ENCODE measurements at places on chromosomes 7 and 10. TPM values are rescaled to one million over a fixed set of nuclear protein-coding genes. Genes with fewer than 3 reads are reported as not detected.

The TFPI2 gene
- total RNA-seq: 19.8 TPM

The NUTM2E gene
- not detected for total RNA-seq

DNA sequence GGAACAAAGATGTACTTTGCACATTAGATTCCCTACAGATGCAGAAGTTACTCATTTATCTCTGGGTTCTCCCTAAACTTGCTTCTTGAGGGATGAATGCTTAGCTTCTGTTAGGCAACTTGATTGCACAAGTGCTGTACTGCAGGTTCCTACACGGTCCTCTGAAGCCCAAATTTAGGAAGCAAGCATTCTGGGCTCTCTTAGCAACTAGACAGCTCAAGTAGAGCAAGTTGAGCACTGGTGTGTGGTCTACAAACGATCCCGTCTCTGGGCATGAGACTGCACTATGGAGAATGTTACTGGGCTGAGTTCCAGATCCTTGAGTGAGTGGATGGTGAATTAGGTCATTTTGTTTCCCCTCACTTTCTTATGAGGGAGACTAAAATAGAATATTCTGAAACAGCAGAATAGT lies 14.3 kb downstream of the SEMA3D start:
- peaks cover 5% of the 10 kb centered on the region for H3K4me1 ChIP-seq
- peak overlapping the region; percentile 57 for H3K27ac ChIP-seq
- no peaks in the 10 kb centered on the region for H3K36me3 ChIP-seq
- no peaks in the 10 kb centered on the region for H3K27me3 ChIP-seq
- peak; percentile 15 for DNase-seq

DNA sequence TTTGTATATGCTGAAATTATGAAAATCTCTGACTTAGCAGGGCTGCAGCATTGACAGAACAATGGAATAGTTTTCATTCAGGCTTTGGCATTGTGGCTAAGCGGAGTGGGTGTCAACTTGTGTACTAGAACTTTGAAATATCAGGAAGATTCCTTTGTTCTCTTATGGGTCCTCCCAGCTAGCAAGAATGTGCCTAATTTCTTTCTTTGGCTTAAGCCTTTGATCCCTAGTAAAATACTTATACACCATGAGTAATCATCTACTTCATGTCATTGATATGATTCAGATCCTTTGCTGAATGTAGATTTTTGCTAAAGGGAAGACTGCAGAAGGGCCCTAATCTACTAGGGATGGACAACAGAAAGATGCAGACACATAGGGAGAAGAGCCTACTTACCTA lies 6.2 kb downstream of the AVL9 start:
- no peaks in the 10 kb centered on the region for H3K27me3 ChIP-seq
- DNase-seq: no peak
- H3K4me1 ChIP-seq: peaks cover 32% of the 10 kb centered on the region
- no peaks in the 10 kb centered on the region for H3K36me3 ChIP-seq
- no peak overlapping the region for H3K27ac ChIP-seq
- no peak overlapping the region for H3K4me3 ChIP-seq

DNA sequence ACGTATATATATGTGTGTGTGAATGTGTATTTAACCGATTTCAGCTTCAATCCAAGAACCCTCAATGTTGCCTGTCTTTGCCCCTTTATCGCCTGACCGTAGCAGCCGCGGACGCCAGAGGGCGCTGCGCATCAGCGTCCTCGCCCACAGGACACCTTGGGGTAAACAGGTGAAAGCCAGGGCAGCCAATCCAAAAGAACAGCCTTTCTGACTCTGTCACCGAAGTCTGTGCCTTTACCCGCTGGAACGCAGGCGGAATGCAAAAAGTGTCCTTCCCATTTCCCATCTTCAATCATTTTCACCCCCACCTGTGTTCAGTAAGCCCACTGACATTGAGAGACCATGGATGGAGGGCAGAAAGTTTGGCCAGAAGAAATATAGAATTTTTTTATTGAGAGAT lies 3.6 kb downstream of the NXPH1 start:
- no peaks in the 10 kb centered on the region for H3K4me1 ChIP-seq
- no peaks in the 10 kb centered on the region for H3K27me3 ChIP-seq
- H3K4me3 ChIP-seq: no peak overlapping the region
- DNase-seq: no peak

DNA sequence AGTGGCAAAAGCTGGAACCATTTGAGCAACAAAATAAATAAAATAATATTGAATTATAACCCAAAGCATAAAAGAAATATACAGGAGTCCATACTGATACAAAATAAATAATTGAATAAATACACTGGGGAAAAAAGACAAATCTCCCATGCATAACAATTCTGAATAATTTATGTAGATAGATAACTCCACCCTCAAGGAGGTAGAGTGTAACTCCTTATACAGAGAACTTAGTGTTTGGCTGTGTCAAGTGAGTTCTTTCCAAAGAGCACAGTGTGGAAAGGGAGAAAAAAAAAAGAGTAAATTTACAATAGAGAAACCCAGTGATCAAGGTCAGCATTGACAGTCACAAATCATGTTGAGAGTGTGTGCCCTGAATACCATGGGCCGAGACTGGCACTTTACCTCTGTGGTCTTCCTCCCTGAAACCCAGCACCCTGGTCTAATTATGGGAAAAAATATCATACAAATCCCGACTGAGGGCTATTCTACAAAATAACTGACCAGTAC lies 5.5 kb downstream of the PIK3AP1 start:
- H3K4me1 ChIP-seq: peaks cover 2% of the 10 kb centered on the region
- no peaks in the 10 kb centered on the region for H3K27me3 ChIP-seq
- DNase-seq: no peak
- no peak overlapping the region for H3K4me3 ChIP-seq

DNA sequence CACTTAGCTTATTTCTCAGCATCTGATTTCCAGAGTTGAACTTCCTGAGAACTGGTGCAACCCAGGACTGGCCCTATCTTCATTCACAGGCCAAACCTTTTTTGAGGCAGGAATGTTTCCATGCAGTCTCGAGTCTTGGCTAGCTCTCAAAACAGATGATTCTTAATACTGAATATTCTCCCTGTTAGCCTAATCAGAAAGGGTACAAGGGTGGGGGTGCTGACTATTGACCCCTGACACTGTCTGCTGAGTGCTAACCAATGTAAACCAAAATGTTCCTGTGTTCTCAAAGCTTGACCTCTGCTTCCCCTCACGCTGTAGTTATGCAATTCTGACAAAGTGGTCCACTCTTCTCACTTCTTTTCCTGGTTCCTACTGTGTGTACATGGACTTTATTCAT lies 25.3 kb downstream of the VWDE start:
- H3K27me3 ChIP-seq: no peaks in the 10 kb centered on the region
- H3K4me3 ChIP-seq: no peak overlapping the region
- H3K27ac ChIP-seq: no peak overlapping the region
- no peaks in the 10 kb centered on the region for H3K4me1 ChIP-seq
- no peak for DNase-seq
- no peaks in the 10 kb centered on the region for H3K36me3 ChIP-seq

DNA sequence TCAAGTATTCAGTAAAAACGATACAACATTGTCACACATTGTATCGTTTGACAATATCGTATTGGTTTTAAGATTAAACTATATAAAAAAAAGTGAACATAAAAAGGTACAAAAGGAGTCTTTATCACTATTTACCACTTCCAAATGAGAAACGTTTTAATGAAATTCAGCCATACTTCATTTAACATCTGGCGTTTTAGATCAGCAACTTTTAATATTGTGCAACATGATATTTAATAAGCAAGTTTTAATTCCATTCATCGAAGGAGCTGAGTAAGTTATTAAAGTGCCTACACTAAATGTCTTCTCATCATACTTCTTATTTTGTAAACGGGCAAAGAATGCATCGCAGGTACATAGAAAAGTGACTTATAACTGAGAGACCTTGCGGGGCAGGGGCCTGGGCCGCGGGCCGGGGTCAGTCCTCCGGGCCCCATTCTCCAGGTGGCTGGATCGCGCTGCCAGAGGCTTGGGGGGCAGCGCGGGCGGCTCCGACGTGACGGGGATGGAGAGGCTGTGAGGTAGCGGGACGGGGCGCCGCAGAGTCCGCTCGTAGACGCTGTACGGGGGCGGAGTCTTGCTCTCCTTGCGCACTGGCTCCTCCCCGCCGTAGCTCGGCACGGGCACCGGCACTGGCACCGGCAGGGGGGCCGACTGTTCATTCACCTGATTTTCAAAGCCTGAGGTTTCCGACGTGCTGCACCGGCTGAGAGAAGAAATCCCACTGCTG lies 165.8 kb upstream of the IMMP2L start:
- no peak for DNase-seq
- no peaks in the 10 kb centered on the region for H3K4me1 ChIP-seq
- H3K36me3 ChIP-seq: peaks cover 7% of the 10 kb centered on the region
- H3K4me3 ChIP-seq: no peak overlapping the region
- no peaks in the 10 kb centered on the region for H3K27me3 ChIP-seq

DNA sequence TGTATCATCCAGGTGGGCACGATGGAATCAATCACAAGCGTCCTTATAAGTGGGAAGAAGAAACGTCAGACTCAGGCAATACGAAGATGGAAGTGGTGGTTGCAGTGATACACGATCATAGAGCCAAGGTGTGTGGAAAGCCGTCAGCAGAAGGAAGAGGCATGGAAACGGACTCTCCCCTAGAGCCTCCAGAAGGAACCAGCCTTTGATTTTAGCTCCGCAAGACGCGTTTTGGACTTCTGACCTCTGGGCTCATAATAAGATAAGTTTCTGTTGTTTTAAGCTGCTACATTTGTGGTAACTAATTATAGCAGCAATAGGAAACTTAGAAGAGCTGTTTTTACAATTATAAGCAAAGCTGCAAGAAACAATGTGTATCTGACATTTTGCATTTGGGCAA lies 14.8 kb downstream of the FANK1 start:
- no peaks in the 10 kb centered on the region for H3K36me3 ChIP-seq
- no peaks in the 10 kb centered on the region for H3K4me1 ChIP-seq
- no peak overlapping the region for H3K27ac ChIP-seq
- no peak for DNase-seq
- H3K27me3 ChIP-seq: no peaks in the 10 kb centered on the region

- no peaks in the 10 kb centered on the region for H3K27me3 ChIP-seq
- peaks cover 6% of the 10 kb centered on the region for H3K4me1 ChIP-seq
- DNase-seq: no peak
- H3K27ac ChIP-seq: no peak overlapping the region
Measured at GRCh38 chr7:40099837-40100236, 34.6 kb downstream of the MPLKIP start.

DNA sequence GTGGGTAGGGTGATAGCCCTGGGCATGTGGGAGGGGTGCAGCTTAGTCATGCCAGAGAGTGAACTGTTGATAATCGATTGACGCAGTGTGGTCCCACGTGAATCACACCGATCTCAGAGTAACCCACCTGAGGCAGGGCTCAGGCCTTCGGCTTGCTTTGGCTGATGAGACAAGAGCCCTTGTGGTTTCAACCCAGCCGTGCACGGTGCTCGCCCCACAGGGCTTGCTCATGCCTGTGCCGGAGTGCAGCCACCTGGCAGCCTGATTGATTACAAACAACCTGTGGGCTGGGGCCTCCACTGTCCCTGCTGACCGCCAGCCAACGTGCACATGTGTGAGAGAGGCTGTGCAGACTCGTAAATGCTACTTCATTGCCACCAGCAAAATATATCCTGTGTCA lies 144.9 kb upstream of the ADARB2 start:
- H3K36me3 ChIP-seq: no peaks in the 10 kb centered on the region
- no peaks in the 10 kb centered on the region for H3K4me1 ChIP-seq
- H3K27me3 ChIP-seq: no peaks in the 10 kb centered on the region

- H3K27me3 ChIP-seq: no peaks in the 10 kb centered on the region
- no peaks in the 10 kb centered on the region for H3K4me1 ChIP-seq
- H3K36me3 ChIP-seq: no peaks in the 10 kb centered on the region
- DNase-seq: no peak
Measured at GRCh38 chr10:37680716-37681616, 176.4 kb downstream of the ZNF248 start.

- H3K4me1 ChIP-seq: peaks cover 7% of the 10 kb centered on the region
- no peaks in the 10 kb centered on the region for H3K36me3 ChIP-seq
- H3K27ac ChIP-seq: no peak overlapping the region
Measured at GRCh38 chr7:49778731-49779270, 5.4 kb downstream of the VWC2 start.

- no peak for DNase-seq
- H3K36me3 ChIP-seq: no peaks in the 10 kb centered on the region
- H3K27me3 ChIP-seq: no peaks in the 10 kb centered on the region
- H3K4me3 ChIP-seq: no peak overlapping the region
- no peaks in the 10 kb centered on the region for H3K4me1 ChIP-seq
Measured at GRCh38 chr7:130721486-130722277, 12.3 kb downstream of the KLF14 start.

GRCh38 chr10:56586461-56586891 lies 225.4 kb upstream of the ZWINT start:
- H3K4me3 ChIP-seq: no peak overlapping the region
- no peaks in the 10 kb centered on the region for H3K36me3 ChIP-seq
- DNase-seq: no peak
- H3K4me1 ChIP-seq: no peaks in the 10 kb centered on the region

DNA sequence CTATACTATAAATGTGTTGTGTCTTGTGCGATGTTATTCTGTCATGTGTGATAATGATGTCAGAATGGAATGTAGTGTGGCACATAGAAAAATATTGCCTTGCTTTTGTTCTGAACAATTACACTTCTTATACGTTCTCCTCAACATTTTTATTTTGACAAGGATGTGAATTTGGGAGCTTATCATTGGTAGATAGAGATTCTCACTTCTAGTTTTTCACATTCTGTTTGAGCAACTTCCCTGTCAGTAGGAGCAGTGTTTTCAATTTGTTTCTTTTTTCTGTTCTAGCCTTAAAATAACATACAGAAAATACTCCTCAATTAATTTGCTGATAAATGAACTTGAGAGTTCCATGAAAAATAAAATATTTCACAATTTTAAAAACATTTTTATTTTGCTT lies 17.6 kb downstream of the SUN3 start:
- no peak overlapping the region for H3K4me3 ChIP-seq
- no peaks in the 10 kb centered on the region for H3K27me3 ChIP-seq
- H3K4me1 ChIP-seq: no peaks in the 10 kb centered on the region
- no peak for DNase-seq
- no peaks in the 10 kb centered on the region for H3K36me3 ChIP-seq

DNA sequence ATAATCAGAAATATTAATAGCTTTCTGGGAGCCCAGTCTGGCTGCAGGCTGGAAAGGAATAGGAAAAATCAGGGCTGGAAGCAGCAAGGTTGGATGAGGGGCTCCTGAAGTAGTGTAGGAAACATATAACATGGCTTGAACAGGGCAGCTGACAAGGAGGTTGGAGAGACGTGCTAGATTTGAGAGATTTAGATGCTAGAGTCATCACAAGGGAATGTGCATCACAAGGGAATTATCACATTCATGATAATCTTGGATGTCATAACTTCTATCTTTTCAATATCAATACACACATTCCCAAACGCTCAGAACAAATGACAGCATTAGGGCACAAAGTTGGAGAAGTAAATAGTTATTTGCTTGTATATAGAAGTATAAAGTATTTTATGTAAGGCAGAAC lies 120.9 kb upstream of the EGFR start:
- no peak overlapping the region for H3K27ac ChIP-seq
- DNase-seq: no peak
- no peak overlapping the region for H3K4me3 ChIP-seq

- peak; percentile 62 for DNase-seq
- peak overlapping the region; percentile 85 for H3K27ac ChIP-seq
- no peaks in the 10 kb centered on the region for H3K27me3 ChIP-seq
- no peaks in the 10 kb centered on the region for H3K36me3 ChIP-seq
Measured at GRCh38 chr10:29804025-29804852, 169.5 kb upstream of the SVIL start.

- no peak overlapping the region for H3K4me3 ChIP-seq
- no peak overlapping the region for H3K27ac ChIP-seq
- no peaks in the 10 kb centered on the region for H3K36me3 ChIP-seq
- DNase-seq: no peak
- no peaks in the 10 kb centered on the region for H3K27me3 ChIP-seq
- no peaks in the 10 kb centered on the region for H3K4me1 ChIP-seq
Measured at GRCh38 chr7:156903232-156903909, 10.4 kb upstream of the LMBR1 start.

Measured in thoracic aorta (tissue), 2 donors.